Hepatocyte (in vitro differentiated cells): ENCODE measurements at places on chromosomes 1 and 21. TPM values are rescaled to one million over a fixed set of nuclear protein-coding genes. Genes with fewer than 3 reads are reported as not detected.

DNA sequence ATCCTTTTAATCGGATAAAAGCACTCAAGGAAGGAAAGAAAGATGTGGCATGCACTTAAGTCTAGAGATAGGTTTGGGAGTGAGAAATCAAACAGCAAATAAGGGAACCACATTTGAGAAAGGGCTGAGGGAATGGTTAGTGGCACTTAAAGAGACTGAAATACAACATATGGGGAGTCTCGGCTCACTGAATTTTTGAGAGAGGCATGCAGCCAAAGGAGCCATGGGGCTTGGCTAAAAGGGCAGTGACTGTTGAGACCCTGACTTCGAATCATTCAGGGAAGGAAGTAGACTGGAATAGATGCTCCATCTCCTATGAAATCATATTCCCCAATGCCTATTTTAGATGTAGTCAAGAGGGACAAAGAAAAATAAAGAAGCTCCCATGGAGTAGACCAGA is 58.3 kb upstream of the HAO2 start:
- no peak overlapping the region for H3K4me3 ChIP-seq
- no peaks in the 10 kb centered on the region for H3K27me3 ChIP-seq
- no peak for DNase-seq

- no peak overlapping the region for H3K4me3 ChIP-seq
- DNase-seq, result no peak
- no peaks in the 10 kb centered on the region for H3K27me3 ChIP-seq
These were observed 810.9 kb downstream of the LTN1 start for GRCh38 chr21:28181730-28182129.

DNA sequence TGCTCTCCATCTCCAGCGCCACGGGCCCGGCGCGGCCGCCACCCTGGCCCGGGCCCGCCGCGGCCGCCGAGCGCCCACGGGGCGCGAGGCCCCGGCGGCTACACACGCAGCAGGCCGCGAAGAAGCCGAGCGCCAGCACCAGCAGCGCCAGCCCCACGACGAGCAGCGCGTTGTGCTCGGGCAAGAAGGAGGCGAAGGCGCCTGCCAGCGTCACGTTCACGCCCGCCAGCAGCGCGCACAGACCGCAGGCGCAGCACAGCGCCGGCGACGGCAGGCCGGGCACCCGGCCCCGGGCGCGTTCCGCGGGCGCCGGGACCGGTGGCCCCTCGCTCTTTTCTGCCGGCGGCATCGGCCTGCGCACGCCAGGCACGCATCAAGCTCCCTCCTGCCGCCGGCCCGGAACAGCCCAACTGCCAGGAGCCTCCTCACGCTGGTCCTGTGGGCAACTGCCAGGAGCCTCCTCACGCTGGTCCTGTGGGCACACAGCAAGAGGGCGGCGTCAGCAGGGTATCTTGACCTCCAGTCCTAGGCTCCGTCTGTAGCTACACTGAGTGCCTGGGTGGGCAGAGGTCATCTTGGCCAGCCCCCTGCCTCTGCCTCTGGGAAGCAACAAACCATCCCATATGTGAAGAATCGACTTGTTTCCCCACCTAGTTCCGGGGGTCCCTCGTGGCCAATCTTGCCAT is 18.1 kb downstream of the KNCN start:
- H3K4me3 ChIP-seq, result no peak overlapping the region
- no peak overlapping the region for H3K27ac ChIP-seq
- peaks cover 45% of the 10 kb centered on the region for H3K27me3 ChIP-seq
- no peaks in the 10 kb centered on the region for H3K4me1 ChIP-seq
- DNase-seq, result peak; percentile 64

DNA sequence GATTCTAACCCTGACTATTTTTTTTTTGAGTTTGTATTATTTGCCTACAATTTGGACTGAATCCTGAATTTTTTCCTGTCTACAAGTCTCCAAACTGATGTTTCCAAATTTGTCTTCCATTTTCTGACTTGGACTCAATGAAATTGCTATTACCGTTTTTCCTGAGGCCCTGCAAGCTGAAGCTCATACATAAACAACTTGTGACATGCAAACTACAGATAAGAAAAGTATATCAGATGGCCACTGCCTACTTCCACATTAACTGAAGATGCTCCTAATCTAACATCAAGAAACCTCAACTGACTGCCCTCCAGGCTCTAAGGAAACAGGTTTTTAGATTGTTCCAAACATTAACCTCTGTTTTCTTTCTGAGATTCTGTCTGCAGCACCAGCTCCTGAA is 51.1 kb upstream of the KLHDC7A start:
- H3K27ac ChIP-seq, result no peak overlapping the region
- H3K4me3 ChIP-seq, result no peak overlapping the region
- H3K36me3 ChIP-seq, result no peaks in the 10 kb centered on the region
- DNase-seq, result no peak

GRCh38 chr1:87935130-87935529 is 606.5 kb downstream of the LMO4 start:
- H3K36me3 ChIP-seq, result no peaks in the 10 kb centered on the region
- no peak for DNase-seq
- H3K4me1 ChIP-seq, result peaks cover 7% of the 10 kb centered on the region
- no peak overlapping the region for H3K4me3 ChIP-seq
- no peak overlapping the region for H3K27ac ChIP-seq

DNA sequence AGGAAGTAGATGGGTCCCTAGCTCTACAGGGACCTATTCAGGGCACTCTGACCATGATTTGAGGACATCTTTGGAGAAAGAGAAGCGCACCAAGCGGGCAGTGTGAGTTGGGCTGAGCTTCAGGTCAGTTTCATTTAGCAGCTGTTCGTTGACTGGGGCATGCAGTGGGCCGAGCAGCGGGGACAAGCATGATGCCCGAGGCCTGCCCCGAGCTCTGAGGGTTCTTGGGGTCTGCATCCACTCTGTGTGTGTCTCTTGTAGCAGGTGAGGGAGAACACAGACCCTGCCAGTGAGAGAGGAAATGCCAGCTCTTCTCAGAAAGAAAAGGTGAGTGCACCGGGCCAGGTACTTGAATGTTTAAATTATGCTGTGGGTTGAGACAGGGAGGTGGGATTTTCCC is 5.4 kb downstream of the THAP3 start:
- peaks cover 8% of the 10 kb centered on the region for H3K4me1 ChIP-seq
- no peaks in the 10 kb centered on the region for H3K27me3 ChIP-seq
- H3K27ac ChIP-seq, result no peak overlapping the region
- no peak for DNase-seq
- H3K4me3 ChIP-seq, result no peak overlapping the region

DNA sequence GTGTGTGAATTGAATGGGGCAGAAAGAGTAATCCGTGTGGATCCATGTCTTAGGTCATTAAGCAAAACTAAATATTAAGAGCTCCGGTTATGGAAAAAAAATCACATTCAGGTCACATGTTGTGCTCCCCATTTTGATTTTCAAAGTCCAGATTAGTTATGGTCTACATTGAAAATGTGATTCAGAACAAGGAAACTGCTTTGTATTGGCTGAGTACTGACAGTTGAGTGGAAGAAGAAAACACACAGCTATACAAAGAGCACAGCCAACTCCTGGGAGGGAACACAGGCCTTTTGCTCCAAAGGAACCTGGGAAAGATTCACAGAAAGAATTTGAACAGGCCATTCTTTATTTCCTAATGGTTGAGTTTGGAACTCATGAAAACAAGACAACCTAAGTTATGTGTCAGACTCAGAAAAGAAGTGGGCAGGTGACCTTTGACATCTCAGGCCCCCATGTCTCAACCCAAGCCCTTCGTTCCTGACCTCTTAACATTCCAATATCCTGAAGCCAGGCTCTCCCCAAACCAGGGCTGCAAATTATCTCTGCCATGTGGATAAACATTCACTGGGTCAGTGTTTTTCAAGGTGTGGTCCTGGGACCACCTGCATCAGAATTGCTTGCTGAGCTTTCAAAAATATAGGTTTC is 159.3 kb upstream of the LMO4 start:
- H3K27ac ChIP-seq, result no peak overlapping the region
- no peak for DNase-seq
- no peaks in the 10 kb centered on the region for H3K4me1 ChIP-seq
- no peaks in the 10 kb centered on the region for H3K36me3 ChIP-seq

DNA sequence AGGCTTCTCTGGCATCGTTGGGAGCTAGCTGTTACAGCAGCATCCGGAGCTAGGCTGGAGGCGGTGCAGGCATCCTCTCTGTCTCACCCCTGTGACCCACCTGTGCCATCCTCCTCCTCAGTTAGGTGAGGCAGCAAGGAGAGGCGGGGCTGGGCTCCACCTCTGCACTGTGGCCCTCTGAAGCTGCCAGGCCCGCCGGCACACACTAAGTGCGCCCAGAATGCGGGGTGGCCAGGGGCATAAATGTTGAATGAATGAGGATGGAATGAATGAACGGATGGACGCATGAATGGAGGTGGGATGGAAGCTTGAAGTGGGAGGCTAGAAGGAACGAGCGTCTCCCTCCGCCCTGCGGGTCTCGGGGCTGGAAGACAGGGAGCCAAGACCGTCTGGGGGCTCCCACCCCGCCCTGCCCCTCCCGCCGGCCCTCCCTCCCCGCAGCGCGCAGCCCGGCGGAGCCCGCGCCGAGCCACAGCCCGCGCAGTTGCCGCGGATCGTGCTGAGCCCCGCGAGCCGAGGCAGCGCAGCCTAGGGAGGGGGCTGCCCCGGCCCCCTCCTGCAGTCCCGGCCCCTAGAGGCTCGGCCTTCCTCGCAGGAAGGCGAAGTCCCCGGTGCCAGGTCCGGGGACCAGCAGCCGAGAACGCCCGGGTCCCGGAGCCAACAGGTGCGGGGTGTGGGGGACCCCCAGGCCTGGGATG is at the start of gene HCRTR1:
TSS of gene HCRTR1 (plus strand) at position 472 of the 698 bp plus-strand sequence. CDS start 1,504 bp downstream, outside the sequence.
- H3K36me3 ChIP-seq, result no peaks in the 10 kb centered on the region
- no peaks in the 10 kb centered on the region for H3K4me1 ChIP-seq
- H3K27me3 ChIP-seq, result peaks cover 10% of the 10 kb centered on the region
- peak within 1 kb of the TSS; percentile 82 for H3K4me3 ChIP-seq
- DNase-seq, result peak; percentile 3

DNA sequence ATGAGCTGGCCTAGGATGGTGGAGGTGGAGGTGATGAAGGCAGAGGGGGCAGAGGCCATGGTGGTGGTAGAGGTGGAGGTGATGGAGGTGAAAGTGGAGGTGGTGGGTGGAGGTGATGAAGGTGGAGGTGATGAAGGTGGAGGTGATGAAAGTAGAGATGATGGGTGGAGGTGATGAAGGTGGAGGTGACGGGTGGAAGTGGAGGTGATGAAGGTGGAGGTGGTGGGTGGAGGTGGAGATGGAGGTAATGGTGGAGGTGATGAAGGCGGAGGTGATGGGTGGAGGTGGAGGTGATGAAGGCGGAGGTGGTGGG is 19.7 kb upstream of the NPHP4 start:
- no peak overlapping the region for H3K27ac ChIP-seq
- H3K27me3 ChIP-seq, result no peaks in the 10 kb centered on the region
- no peaks in the 10 kb centered on the region for H3K36me3 ChIP-seq
- no peaks in the 10 kb centered on the region for H3K4me1 ChIP-seq
- no peak for DNase-seq

DNA sequence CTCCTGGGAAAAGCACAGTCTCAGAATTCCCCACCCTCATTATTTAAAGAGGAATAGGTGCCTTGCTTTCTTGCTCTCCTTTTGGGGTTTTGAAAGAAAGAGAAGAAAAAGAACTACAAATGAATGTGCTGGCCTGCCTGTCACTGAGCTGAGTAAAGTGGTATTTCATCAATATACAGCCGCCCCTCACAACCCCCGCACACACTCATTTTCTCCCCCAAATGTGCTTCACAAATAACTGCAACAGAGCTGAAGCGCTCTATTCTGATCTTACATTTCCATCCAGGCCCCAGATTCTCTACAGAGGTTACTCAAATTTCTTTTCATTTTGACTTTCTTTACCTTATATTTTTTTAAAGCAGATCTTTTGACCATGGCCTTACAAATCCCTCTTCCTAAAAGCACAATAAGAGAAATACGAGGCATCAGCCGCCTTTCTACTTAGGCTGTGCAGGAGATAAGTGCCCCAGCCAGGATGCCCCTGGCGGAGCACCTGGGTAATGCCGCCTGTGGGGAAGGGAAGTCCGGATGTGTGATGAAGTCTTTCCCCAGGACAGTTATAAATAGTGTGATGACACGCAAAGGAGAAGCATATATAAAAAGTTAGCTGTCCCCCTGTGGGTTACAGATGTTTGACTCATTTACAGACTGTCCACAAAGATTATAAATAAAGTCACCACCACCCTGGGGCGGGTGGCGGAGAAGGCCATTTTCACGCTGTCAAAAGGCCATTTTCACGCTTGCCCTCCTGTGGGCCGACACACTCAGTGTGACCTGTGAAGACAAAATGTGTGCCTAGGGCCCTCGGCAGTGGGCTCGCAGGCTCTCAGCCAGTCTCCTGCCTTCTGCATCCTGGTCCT is 6.5 kb downstream of the KCNN3 start:
- peaks cover 5% of the 10 kb centered on the region for H3K4me1 ChIP-seq
- DNase-seq, result peak; percentile 58
- H3K4me3 ChIP-seq, result no peak overlapping the region
- peaks cover 9% of the 10 kb centered on the region for H3K27me3 ChIP-seq
- no peaks in the 10 kb centered on the region for H3K36me3 ChIP-seq

- no peak for DNase-seq
- no peaks in the 10 kb centered on the region for H3K27me3 ChIP-seq
- no peak overlapping the region for H3K4me3 ChIP-seq
- H3K36me3 ChIP-seq, result no peaks in the 10 kb centered on the region
- H3K4me1 ChIP-seq, result no peaks in the 10 kb centered on the region
These were observed 326.9 kb downstream of the DUSP10 start for GRCh38 chr1:221414772-221415539.

DNA sequence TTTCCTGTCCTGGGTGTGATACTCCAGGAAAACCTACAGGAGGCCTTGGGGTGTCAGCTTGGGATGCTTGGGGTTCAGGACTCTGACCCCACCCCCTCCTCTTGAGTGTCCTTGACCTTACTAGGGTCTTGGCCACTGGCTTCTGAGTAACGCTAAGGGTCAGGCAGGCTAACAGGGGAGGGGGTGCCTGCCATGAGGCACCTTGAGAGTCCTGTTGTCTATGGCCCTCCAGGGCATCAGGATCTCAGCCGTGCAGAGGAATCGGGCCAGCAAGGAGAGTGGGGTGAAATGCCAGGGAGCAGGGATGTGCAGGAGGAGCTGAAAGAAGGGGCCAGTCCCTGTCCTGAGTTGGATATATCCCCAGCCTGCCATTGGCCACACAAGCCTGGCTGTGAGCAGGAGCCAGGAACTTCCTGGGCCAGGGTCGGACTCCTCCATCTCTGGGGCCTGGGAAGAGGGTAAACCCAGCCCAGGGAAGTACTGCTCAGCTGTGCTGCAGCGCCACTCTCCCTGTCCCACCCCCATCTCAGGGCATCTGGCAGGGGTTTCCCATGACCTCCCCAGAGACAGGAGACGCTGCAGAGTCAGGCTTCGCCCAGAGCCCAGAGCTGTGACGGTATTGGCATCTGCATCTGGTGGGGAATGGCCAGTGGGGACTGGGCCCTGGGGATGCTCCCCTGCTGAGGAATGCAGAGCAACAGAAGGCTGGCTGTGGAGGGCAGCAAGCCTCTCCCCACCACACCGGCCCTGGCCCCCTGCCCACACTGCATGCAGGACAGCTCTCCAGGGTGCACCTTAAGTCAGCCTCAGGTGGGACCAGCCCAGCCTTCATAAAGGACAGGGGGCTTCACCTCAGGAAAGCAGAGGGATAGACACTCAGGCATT is 6.3 kb downstream of the KIF21B start:
- peaks cover 23% of the 10 kb centered on the region for H3K4me1 ChIP-seq
- H3K27me3 ChIP-seq, result peaks cover 4% of the 10 kb centered on the region
- H3K27ac ChIP-seq, result no peak overlapping the region
- no peak overlapping the region for H3K4me3 ChIP-seq
- H3K36me3 ChIP-seq, result no peaks in the 10 kb centered on the region

The SLC35E2B gene
- 46.7 and 48.2 TPM in 2 replicates for total RNA-seq

The AVPR1B gene
- total RNA-seq, result not detected in 2 replicates

The TRIM67 gene
- 0.12 and 0.13 TPM in 2 replicates for total RNA-seq
